ENCODE measurements at places on chromosomes 1 and 21.

DNA sequence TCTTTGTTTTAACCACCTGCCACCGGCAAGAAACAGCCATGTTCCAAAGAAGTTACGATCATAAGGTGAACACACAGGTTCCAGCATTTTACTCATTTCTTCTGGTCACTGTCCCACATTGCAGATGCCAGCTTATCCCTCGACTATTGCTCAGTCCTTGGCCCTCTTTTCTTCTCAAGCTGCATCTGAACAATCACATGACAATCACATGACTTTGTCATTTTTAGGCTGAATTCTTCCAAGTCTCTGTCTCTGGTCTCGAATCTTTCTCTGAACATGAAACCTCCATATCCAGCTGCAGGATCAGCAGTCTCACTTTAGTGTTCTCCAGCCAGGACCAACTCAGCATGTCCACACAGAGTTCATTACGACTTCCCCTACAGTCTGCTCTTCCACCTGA, 53.8 kb downstream of the UTP25 start:
- DNase-seq = no peak

DNA sequence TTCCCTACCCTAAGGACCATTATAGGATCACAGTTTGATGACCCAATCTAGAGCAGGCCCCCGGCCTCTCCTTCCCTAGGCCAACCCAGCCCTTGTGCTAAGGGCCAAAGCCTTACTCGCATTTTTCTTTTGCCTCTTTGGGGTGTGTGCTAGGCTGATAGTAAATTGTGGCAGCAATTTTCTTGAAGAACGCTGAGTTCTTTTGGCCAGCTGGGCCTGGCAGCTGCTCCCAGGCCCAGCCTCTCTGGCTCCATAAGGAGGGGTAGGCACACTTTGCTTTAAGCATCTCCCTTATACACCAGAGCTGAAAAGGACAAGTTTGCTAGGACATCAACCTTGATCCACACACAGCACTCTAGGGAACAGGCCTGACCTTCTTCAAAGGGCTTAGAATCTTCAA, 4.2 kb downstream of the OLFML2B start:
- DNase-seq = no peak

DNA sequence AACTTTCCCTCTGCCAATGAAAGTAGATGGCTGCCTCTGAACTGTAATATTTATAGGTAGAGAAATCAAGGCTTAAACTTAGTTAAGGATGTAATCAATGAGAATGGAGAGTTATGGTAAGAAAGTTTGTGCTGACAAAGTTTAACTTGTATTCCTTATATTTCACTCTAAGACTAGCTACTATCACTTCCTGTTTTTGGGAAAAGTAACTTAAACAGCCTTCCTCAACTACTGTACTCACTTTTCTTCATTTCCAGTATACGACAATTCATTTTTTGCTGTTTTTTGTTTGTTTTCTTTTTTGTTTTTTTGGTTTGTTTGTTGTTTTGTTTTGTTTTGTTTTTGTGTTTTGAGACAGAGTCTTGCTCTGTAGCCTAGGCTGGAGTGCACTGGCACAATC, 3.7 kb downstream of the RGS18 start:
- no peak for DNase-seq

DNA sequence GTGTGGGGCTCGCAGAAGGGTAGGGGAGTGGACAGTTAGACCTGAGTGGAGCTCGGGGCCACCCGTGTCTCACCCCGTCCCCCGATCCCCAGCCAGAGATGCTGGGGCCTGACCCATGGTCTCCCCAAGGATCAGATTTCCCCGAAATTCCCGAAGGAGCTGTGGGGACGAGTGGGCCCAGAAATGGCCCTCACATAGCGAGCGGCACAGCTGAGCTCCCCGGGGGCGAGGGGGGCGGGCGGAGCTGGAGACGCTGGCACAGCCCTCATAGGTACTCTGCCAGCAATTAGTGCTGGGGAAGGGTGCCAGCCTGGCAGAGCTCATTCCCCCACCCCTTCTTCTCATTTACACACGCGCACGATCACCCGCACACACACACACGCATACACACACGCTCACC, 9.2 kb downstream of the CASZ1 start:
- no peak for DNase-seq

GRCh38 chr21:35819134-35819533, 241.2 kb downstream of the SETD4 start:
- no peak for DNase-seq

- DNase-seq = no peak
Observed at GRCh38 chr1:228794173-228794572, 58.9 kb downstream of the RHOU start.

DNA sequence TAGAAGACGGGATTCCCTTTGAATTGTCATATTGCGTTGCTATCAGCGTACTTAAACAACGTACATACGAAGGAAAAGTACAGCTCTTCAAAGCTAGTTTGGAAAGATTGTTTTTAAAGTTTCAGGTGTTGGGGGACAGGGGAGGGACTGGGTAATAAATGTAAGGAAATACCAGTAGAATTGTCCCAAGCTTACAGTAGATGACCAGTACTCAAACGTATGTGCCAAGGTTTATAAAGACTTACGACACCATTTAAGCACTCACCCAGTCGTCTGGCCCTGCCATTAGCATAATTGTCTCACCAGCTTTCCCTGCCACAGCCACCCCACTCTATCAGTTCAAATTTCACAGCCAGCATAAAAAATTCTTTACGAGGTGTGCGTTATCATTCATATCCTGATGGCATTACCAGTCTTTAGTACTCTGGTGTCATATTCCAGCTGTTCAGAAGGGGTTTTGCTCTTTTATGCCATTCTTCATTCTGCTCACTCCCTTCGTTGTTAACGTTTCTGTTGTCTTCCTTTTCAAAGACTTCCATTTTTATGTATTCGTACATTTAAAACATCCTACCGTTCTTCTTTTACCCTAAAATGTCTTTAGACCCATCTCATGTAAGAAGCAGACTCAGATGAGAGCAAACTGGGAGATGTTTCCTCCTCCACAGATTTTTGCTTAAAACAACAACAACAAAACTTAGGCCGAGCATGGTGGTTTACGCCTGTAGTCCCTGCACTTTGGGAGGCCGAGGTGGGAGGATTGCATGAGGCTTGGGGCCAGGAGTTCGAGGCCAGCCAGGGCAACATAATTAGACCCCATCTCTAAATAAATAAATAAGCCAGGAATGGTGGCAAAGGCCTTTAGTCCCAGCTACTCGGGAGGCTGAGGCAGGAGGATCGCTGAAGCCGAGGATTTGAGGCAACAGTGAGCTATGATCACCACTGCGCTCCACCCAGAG, 1.0 kb upstream of the HP1BP3 start:
- peak; percentile 58 for DNase-seq

- no peak for DNase-seq
Observed at GRCh38 chr1:43541721-43542401, 11.2 kb downstream of the PTPRF start.

DNA sequence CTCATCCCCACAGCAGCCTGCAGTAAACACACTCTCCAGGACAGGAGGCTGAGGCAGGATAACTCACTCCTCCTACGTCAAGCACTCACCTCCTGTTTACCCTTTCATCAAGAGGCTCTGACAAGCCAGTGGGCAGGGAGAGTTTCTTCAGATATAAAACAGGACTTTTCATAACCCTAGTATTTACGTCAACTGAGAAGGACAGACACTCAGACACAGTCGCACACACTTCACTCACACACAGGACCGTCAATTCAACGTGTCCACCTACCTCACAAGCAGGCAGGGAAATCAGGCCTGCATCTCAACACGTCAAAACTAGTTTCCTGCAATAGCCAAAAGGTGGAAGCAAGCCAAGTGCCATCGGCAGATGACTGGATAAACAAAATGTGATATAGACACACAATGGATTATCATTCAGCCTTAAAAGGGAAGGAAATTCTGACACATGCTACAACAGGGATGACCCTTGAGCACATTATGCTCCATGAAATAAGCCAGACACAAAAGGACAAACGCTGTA, 48.6 kb downstream of the ITPKB start:
- DNase-seq = no peak

DNA sequence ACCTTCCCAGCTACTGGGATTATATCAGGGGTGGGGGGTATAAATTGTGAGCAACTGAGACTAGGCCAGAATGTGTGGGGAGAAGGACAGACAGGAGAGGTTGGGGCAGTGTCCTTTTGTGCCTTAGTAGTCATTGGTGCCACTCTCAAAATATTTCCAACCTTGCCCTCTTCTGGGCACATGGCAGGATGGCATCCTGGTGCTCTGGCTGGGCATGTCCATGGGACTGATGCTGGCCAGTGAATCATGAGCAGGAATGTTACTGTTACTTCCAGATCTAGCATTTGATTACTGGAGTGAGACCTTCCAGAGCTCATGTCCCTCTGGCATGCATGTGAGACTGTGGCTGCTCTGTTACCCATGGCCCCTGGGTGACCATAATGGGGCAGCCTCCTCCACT, 151.2 kb downstream of the MATN1 start:
- no peak for DNase-seq

DNA sequence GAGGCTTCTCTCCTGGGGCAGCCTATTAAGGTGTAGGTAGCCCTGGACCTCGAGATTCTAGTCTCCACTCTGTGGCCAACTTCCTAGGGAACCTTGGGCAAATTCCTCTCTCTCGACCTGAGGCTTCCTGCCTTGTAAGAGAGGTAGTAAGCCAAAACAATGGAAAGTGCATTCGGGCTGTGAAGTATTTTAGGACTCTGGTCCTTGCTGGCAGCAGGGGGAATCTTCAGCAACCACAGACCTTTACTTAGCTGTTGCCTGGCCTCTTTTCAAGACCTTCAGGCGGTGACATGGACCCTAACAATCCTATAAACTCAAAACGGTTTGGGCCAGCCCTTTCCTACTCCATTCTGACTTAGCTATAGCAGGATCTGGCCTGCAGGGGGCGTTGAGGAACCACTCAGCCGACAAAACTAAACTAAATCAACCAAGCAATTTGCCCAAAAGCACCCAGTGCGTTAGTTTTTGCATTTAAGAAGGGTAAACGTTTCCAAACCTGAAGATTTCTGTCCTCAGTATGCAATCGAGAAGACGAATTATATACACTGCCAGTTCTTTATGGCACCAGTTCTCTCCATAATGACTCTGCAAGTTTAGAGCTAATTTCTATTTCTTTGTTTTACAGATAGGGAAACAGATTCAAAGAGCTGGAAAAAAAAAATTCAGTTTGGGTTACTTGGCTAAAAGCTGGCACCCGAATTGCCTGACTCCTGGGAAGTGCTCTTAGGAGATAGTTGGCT, 10.9 kb upstream of the SESN2 start:
- DNase-seq = peak; percentile 69

- DNase-seq = no peak
Observed at GRCh38 chr1:190373705-190374336, 103.8 kb downstream of the BRINP3 start.

DNA sequence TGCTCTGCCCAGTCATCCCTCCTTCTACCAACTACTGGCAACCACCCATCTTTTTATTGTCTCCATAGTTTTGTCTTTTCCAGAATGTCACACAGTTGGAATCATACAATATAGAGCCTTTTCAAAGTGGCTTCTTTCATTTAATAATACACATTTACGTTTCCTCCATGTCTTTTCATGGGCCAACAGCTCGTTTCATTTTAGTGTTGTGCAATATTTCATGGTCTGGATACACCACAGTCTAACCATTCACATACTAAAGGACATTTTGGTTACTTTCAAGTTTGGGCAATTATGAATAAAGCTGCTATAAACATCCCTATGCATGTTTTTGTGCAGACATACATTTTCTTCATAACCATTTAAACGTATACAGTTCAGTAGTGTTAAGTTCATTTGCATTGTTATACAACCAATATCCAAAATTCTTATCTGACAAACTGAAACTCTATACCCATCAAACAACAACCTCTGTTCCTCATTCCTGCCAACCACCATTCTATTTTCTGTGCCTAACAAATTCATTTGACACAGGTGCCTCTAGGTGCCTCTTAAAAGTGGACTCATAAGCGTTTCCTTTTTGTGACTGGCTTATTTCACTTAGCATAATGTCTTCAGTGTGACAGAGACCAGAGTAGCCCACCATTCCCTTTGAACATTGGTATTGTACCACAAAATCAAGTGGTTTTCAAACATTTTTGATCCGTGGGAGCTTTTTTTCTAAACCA, 138.1 kb downstream of the NR5A2 start:
- no peak for DNase-seq

- DNase-seq = no peak
Observed at GRCh38 chr21:18269856-18270255, 25.2 kb downstream of the CHODL start.

Data from K562 (cell line).